Smooth muscle cell of bladder (primary cell): ENCODE measurements at places on chromosomes 3 and 15. TPM values are rescaled to one million over a fixed set of nuclear protein-coding genes. Genes with fewer than 3 reads are reported as not detected.

The SLC4A7 gene
- 121 and 183 TPM in 2 replicates for total RNA-seq

The GOLGA8J gene
- not detected in 2 replicates for total RNA-seq

The SRGAP3 gene
- total RNA-seq, result 3.6 and 6.7 TPM in 2 replicates

The ITIH1 gene
- 0.14 and 0.18 TPM in 2 replicates for total RNA-seq

The EXOG gene
- total RNA-seq, result 8.7 and 10.1 TPM in 2 replicates

The SEMA3B gene
- total RNA-seq, result 16.5 and 31.8 TPM in 2 replicates

The PATL2 gene
- 0.28 and 0.43 TPM in 2 replicates for total RNA-seq

The CGNL1 gene
- total RNA-seq, result 0.28 TPM in 2 replicates

The ACKR2 gene
- 0.09 and 0.28 TPM in 2 replicates for total RNA-seq

The CCR8 gene
- total RNA-seq, result not detected in 2 replicates

The ATP13A5 gene
- total RNA-seq, result not detected in 2 replicates

The FYCO1 gene
- 47.5 and 57.2 TPM in 2 replicates for total RNA-seq

The SPINK8 gene
- total RNA-seq, result not detected in 2 replicates

The NR2E3 gene
- total RNA-seq, result 0.14 and 0.18 TPM in 2 replicates

The TIMP4 gene
- total RNA-seq, result 5.1 and 6.8 TPM in 2 replicates
